ENCODE measurements at places on chromosomes 3 and 15.

DNA sequence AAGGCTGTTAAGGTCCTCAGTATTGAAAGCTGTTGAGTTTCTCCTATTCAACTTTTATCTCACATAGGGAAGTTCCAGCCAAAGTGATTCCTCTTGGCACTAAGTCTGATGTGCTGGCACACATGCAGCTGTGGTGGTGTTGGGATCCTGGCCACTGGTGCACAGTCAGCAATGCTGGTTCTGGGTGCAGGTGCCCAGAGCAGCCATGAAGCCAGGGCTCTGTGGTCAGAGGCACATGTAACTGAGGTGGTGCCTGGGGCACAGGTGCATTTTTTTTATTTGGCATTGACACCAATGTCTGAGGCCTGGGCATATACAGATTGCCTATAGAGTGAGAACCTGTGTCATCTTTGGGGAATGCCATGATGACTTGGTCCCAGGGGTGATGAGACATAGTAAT is 271.4 kb downstream of the POLQ start:
- no peaks in the 10 kb centered on the region for H3K27me3 ChIP-seq
- H3K27ac ChIP-seq: no peak overlapping the region
- DNase-seq: no peak
- no peaks in the 10 kb centered on the region for H3K36me3 ChIP-seq

- H3K4me3 ChIP-seq: no peak overlapping the region
- DNase-seq: no peak
- no peaks in the 10 kb centered on the region for H3K27me3 ChIP-seq
- no peak overlapping the region for H3K27ac ChIP-seq
- H3K4me1 ChIP-seq: peaks cover 47% of the 10 kb centered on the region
- no peaks in the 10 kb centered on the region for H3K36me3 ChIP-seq
Observed at GRCh38 chr3:195910499-195910845, 2.1 kb upstream of the TNK2 start.

- H3K4me3 ChIP-seq: no peak overlapping the region
- H3K36me3 ChIP-seq: no peaks in the 10 kb centered on the region
- DNase-seq: no peak
Observed at GRCh38 chr3:65827076-65827475, 211.6 kb downstream of the MAGI1 start.

DNA sequence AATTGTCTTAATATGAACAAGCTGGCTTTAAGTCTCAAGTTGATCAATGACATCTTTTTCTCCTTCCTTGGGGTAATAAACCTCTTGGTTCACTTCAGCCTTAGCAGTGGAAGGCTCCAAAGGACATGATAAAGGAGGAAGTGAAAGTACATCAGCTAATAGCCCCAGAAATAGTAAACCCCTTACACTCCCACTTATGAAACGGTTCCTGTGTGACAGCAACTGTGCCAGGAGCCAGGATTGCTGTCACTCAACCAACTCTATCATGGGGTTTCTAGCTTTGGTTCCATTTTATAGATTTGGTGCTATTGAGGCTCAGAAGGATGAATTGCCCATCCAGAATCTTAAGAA is 216.7 kb downstream of the ABHD5 start:
- H3K27ac ChIP-seq: no peak overlapping the region
- H3K4me1 ChIP-seq: no peaks in the 10 kb centered on the region
- no peak for DNase-seq
- H3K36me3 ChIP-seq: no peaks in the 10 kb centered on the region

DNA sequence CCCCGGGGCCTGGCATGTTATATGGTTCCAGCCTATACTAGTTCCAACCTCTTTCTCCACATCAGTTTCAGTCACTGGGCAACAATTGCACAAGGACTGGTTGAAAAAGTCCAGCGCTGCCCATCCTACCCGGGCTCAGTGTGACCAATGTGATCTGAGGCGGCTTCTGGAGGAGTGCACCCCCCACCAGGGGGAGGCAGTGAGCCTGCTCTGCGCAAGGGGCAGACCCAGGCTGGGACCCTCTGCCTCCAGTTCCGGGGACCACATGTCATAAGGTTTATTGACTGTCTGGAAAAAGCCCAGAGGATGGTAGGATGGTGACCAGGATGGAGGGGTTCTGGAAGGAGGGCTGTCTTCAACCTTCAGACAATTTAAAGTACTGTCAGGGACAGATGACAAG is 25.6 kb upstream of the NR2E3 start:
- H3K4me1 ChIP-seq: peaks cover 10% of the 10 kb centered on the region
- H3K27ac ChIP-seq: no peak overlapping the region
- no peak overlapping the region for H3K4me3 ChIP-seq
